ENCODE measurements at places on chromosomes 3 and 15.

DNA sequence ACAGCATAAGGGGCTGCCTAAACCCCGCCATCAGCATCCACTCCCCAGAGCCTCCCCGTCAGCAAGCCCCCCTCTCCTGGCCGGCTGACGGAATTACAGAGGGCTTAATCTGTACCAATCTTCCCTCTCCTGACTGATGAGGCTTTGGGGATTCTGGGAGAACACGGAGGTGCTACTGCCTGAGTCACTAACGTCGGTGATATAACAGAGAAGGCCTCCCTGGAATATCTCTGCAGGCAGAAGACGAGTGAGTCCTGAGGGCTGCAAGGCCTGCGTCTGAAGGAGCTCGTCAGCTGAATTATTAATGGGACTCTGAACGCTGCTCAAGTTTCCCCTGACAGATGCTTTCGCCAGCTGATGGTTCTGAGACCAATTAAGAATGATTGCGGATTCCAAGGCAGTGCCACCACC lies 147.7 kb downstream of the XXYLT1 start:
- no peak for DNase-seq

DNA sequence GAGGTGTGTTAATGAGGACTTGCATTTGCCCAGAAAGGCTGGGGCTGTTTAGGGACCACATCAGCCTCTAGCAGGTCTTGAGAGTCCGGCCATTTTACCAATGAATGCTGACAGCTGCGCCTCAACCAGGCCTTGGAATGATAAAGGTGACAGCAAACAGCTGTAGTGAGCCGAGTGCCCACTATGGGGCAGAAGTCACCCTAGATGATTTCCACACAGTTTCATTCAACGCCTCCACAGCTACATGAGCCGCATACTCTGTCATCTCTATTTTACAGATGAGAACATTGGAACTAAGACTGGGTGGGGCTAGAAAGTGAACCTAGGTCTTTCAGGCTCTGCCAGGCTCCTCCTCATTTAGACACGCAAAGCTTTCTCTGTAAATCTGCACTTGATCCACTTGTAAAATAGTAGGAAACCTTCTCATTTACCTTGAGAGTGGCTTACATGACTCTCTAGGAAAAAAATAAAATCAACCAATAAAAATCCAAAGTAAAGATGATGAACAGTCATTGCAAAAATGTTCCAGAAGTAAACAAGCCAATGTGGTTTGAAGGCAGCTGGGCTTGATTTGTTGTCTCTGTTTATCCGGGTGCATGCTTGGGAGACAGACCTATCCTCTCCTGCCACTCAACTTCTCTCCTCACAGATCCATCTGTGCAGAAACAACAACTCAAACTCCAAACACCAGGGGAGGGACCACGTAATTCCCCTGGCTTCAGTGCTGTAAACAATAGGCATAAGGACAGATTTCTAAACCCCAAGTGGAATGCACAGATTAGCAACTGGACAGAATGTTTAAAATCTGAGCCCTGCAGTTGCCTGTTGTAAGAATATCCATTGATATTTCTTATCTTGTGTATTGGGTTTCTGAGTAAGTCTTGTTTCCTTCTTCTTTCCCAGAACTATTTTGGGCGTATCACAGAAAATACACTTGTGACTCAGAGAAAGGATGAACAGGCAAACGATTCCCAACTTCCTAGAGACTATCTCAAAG lies 31.5 kb upstream of the LDHAL6B start:
- no peak for DNase-seq

DNA sequence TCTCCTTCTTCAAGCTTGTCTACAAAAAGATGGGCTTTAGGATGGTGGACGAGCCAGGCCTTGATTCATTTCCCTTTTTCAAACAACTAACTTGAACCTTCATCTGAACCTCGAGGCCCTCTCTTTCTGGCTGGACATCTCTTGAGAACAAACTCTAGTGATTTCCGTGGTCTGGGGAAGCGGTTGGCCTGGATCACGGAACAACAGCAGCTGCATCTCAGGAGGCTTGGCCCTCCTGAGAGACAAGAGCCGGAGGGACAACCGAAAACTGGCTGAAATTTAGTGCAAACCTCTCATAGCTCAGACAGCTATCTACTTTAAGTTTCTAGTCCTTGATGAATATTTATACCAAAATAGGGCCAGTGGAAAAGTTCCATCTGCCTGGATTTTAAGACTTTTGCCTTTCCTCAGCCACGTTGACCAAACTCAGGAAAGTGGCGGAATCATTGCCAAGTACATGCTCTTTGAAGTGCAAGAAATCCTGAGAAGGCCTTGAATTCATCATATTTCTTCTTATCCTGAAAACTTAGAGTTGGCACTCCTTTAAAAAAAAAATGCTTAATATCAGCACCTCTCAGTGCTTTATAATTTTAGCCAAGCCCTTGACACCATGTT lies 14.5 kb downstream of the LMCD1 start:
- no peak for DNase-seq

- DNase-seq: no peak
These were observed 37.7 kb upstream of the NAALADL2 start for GRCh38 chr3:174821477-174821876.

- no peak for DNase-seq
These were observed 17.8 kb downstream of the CGGBP1 start for GRCh38 chr3:88041005-88041404.

DNA sequence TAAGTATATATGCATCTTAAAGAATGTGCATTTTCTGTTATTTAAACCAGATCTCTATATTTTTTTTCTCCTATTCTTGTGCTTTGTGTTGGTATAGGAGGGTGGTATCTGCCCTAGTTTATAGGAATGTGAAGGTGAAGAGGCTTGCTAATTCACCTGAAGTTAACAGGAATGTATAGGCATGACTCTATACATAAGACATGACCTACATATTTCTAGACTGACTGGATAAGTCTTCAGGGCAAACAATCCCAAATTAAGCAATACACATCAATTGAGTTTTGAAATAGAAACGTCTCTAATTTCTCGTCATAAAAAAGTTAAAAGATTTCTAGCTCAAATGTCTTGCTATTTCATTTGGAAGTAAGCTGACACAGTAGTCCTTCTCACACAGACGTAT lies 410.0 kb downstream of the DIPK2A start:
- DNase-seq: no peak

GRCh38 chr15:33169625-33170024 lies 24.9 kb downstream of the FMN1 start:
- DNase-seq: no peak

- no peak for DNase-seq
These were observed 97.8 kb downstream of the OXNAD1 start for GRCh38 chr3:16362770-16363169.

DNA sequence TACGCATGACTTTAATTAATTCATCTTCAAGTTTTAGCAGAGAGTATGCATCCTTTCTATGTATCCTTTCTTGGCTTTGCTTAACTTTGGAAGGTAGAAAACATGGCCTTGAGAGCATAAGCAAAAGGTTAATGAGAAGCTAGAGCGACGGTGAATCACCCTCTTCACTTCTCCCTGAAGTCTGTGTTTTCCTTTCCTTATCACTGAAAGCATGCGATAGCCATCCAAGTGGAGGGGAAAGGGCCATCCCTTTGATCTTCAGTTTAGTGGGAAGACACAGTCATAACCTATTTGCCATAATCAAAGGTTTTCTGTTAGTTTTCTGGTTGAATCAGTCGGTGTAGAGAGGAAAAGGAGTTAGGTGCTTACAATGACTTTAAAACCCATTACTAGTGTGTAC lies 354.0 kb upstream of the ROBO2 start:
- no peak for DNase-seq

- DNase-seq: no peak
These were observed 575.5 kb upstream of the KCNMB2 start for GRCh38 chr3:177960722-177961121.

DNA sequence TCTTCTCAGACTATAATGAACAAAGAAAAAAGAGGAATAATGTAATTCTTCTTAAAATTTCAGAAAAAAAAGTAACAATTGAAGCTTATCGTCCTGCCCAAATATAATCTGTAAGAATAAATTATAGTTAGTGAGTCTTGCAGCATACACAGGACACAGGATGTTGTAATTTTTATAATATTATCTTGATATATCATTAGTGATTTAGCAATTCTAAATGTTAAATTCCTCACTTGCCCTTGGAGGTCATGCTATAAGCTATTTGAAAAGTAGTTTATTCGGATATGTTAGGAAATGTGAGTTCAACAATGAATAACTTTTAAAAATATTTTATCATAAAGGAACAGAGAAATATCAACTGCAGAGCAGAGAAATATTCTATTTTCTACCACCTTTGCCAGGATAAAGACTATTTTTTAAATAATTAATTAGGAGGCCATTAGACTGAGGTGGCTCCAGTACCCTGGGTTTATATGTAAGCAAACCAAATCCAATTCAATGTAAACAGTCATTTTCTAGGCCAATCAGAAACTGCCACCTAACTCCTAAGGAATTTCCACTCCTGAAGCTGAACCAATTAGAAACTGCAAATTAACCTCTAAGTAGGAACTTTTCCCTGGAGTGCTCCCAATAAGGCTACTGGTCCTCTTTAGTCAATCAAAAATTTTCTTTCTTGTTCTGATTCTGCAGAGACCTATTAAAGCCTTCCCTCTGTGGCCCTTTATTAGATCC lies 1109.3 kb downstream of the ROBO2 start:
- DNase-seq: no peak

DNA sequence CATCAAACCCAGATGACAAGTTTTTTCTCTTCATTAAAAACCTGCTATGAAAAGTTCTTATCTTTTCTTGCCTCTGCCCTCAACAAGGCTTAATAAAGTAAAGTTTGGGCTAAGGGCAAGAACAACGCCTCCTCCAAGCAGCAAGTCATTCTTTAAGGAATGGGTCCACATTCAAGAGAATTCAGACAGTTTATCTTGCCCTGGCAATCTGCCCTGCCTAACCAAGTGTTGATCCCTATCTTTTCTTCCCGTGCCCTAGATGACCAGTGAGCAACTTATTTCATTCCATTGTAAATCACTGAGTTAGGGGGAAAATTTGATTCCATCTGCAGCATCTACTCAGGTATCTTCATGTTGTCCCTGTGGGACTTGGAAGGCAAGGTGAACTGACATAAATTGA lies 370.3 kb upstream of the DPPA4 start:
- no peak for DNase-seq

GRCh38 chr3:169342652-169343505 lies 320.6 kb downstream of the MECOM start:
- no peak for DNase-seq

DNA sequence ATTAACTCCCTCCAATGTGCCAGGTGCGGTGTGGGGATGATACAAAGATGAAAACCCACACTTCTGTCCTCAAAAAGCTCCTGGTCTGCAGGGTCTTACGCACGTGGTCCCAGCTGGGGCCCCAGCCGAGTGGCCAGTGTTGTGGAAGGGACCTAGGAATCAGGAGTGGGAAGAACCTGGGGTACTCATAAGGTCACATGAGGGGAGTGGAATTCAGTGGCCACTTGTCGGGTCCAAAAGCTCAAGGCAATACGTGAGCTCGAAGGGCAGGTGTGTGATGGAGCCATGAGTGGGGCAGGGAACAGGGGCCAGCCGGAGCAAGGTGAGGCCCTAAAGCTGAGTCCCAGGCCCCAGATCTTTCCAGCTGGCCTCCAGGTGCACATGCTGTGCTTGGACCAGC lies 260.0 kb upstream of the LYSMD4 start:
- no peak for DNase-seq

DNA sequence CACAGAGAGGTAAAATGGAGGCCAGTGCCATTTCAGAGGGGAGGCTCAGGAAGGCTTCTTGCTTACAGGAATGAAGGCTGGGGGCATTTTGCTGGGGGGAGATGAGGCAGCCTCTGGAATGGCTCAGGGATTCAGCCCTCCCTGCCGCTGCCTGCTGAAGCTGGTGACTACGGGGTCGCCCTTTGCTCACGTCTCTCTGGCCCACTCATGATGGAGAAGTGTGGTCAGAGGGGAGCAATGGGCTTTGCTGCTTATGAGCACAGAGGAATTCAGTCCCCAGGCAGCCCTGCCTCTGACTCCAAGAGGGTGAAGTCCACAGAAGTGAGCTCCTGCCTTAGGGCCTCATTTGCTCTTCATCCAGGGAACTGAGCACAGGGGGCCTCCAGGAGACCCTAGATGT lies 39.9 kb downstream of the MESD start:
- DNase-seq: no peak

DNA sequence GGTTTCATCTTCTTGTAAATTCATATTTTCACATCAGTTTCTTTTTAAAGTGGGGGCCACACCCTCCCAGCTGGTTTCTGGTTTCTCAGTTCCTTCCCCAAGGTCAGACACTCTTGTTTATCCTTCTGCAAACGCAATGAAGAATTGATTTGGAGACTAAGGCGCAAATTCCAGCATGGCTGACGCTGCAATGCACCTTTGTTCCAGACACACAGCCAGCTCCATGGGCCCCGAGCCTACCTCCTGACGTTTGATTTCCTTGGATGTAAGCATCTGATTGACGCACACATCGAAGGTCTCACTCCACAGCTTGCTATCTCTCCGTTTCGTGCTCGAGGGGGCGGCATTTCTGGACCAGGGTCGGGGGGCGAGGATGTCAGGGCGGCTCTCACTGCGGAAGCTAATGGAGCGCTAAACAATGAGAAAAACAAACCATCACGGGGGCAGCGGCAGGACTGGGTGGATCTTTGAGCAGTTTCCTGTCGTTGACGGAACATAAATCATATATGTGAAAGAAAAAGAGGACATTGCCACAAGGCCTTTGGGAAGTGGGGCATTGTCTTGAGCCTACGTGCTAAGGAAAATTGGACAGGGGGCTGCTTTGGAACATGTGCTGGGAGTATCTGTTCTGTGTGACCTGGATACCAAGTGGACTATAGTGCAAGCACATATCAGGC lies 46.9 kb downstream of the ARHGEF3 start:
- no peak for DNase-seq

- DNase-seq: no peak
These were observed 82.4 kb upstream of the DLG1 start for GRCh38 chr3:197380786-197381185.

GRCh38 chr15:38002883-38003477 lies 68.5 kb downstream of the TMCO5A start:
- DNase-seq: no peak

- DNase-seq: no peak
These were observed 162.2 kb upstream of the SETMAR start for GRCh38 chr3:4140921-4141320.

DNA sequence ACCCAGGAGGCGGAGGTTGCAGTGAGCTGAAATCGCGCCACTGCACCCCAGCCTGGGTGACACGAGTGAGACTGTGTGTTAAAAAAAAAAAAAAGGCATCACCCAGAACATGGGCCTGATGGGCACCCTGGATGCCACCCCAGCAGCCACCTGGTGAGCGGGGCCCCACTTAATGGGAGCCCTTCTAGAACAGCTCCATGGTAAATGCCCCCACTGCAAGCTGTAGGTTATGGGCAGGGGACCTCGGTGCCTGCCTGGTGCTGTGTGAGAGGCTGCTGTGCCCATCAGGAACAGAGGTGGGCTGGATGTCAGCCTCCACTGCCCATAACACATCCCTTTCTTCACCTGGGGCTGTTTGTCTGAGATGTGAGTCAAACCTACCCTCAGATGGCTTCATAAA lies 156.2 kb upstream of the MEF2A start:
- DNase-seq: no peak

GRCh38 chr15:47937834-47938233 lies 183.0 kb upstream of the SLC24A5 start:
- DNase-seq: no peak
